ENCODE measurements at places on chromosomes 5 and 9.

- DNase-seq = no peak
Measured at GRCh38 chr5:118551031-118551430, 437.3 kb downstream of the DTWD2 start.

DNA sequence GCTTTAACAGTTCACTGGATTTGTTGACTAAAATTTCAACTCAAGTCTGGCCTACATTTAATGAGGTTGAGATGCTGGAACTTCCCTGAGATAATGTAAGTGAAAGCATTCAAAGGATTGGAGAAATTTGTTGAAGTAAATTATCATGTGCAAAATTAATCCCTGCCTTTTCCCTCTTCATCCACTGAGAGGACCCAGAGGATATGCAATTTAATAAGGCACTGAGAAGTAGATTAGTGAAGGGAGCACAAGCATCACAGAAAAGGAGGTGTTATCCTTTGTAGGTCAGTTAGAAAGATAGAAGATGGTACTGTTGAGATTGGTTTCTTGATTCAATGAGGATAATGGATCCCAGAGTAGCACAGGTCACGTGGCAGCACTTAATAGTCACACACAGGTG is 42.6 kb upstream of the ANKRD31 start:
- DNase-seq = no peak

DNA sequence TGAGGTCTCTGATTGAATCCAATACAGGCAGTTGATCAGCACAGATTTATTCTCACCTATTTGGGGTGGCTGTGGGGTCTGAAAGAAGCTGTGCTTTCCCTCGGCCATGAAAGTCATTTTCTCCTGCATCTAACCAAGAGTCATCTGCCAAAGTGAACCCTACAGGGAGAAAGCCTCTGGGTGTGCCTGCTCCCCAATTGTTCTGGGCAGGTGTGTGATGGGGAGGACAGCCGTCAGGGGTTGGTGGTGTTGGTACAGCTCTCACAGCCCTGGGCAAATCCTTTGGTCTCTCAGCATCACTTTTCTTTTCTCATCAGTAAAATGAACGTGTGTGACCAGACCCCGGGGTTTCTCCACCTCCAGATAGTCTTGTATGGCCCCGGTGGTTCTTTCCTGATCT is 2.5 kb downstream of the PHF2 start:
- no peak for DNase-seq

DNA sequence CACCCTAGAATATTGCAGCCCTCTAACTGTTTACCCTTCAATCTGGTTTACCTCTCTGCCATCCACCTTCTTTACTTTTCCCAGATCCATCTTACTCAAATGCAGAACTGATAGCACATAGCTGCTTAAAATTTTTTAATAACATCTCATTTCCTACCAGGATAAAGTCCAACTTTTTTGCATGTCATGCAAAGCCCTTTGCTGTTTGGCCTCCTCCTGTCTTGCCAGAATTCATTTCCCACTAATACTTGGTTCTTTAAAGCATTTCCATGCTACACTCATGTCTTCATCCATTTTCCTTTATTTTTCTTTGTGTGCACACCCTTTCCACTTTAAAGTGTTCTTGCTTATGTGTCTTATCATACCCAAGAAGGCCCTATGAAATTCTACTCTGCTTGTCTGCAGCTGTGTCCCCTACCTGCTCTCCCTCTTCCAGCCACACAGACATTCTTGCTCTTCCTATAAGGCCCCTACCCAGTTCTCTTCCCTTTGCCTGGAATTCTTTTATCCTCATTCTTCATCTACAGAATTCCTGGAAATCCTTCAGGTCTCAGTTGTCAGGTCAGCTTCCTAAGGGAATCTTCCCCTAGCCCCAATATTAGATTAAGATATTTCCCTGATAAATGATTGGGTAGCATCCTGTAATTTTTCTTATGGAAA is 50.3 kb downstream of the TLE4 start:
- DNase-seq = no peak

DNA sequence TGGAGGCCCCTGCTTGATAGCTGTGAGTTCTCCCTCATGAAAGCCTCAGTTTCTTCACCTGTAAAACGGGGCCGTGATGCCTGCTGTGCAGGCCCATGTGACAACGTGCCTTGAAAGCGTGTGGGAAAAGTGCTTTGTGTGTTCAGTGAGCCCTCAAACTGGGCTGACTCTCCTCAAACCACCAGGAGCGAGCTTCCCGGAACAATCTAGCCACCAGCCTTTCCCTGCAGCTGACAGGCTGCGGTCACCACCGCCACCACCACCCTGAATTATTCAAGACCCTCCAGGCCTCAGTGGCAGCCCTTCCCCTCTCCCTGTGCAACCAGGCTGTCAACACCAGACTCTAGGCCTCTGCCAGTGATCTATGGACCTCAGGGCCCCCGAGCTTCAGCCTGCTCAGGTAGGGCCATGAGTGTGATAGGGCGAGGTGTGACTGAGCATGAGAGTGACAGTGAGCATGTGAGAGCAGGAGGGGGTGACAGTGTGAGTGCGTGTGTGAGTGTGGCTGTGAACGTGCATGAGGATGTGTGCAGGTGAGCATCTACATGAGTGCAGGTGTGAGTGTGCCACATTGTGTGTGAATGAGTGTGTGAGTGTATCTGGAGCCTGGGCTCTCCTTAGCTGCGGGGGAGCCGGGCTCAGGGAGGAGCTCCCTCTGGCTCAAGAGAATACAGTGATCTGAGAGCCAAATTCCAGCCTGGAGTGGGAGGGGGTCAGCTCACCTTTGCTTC is 53.3 kb upstream of the PSD2 start:
- no peak for DNase-seq

GRCh38 chr9:114314256-114314867 is 8.5 kb upstream of the ORM1 start:
- DNase-seq = no peak

DNA sequence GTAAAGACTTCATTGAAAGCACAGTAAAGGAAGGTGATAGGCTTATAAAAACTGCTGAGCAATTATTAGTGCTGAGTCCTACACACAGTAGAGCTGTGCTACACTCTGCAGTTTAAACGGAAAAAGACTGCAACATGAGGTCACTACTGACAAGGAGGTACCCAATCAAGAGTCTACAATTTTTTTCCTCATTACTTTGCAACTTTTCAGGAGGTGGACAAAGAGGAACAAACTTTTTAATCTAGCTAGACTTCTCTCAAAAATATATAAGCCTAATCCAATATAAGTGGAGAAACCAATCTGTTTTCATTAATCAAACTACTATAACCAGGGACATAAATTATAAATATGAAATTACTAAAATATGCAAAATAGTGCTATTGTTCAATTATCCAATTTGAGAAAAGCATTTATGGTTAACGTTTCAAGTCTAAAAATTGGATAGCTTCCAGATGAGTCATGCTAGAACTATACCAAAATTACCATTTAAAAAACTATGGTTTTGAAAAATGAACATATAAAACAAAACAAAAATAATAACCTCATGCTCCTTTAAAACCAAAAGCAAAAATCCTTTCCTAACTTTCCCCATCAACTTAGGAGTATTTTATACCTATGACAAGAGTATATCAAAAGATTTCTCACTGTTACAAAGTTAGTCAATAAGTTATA is 37.7 kb downstream of the FAM13B start:
- DNase-seq = no peak

- DNase-seq = no peak
Measured at GRCh38 chr9:32577316-32577715, 4.4 kb upstream of the NDUFB6 start.

DNA sequence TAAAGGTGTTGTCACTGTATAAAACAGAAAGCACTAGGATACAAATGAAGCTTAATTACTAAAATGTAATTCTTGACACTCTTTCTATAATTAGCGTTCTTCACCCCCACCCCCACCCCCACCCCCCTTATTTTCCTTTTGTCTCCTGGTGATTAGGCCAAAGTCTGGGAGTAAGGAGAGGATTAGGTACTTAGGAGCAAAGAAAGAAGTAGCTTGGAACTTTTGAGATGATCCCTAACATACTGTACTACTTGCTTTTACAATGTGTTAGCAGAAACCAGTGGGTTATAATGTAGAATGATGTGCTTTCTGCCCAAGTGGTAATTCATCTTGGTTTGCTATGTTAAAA is 43.8 kb downstream of the NDFIP1 start:
- DNase-seq = no peak

- DNase-seq = no peak
Measured at GRCh38 chr5:117380316-117380715, 805.7 kb upstream of the SEMA6A start.

GRCh38 chr9:114777821-114778609 is 27.8 kb downstream of the TNFSF15 start:
- no peak for DNase-seq

- DNase-seq = no peak
Measured at GRCh38 chr9:125732562-125732961, 14.6 kb upstream of the PBX3 start.

GRCh38 chr5:1352231-1353219 is 7.6 kb upstream of the CLPTM1L start:
- no peak for DNase-seq

Measured in NK-92 treated with Interleukin-12 subunit alpha and Interleukin-12 subunit beta, amount 100 ng/mL, for 24 hours (cell line).